Activated T-helper 2 cell treated with anti-CD3 and anti-CD28 coated beads, Interferon-gamma antibody, Interleukin-2, Interleukin-4, amounts not matched to agents 10 μg/mL and 5 μg/mL and 100 μg/mL, durations not matched to agents 14 hours and 24 hours and 36 hours (primary cell): ENCODE measurements at places on chromosomes 2 and 18.
A peak's percentile ranks its signal among the peaks of the same experiment; 100 is the strongest.

DNA sequence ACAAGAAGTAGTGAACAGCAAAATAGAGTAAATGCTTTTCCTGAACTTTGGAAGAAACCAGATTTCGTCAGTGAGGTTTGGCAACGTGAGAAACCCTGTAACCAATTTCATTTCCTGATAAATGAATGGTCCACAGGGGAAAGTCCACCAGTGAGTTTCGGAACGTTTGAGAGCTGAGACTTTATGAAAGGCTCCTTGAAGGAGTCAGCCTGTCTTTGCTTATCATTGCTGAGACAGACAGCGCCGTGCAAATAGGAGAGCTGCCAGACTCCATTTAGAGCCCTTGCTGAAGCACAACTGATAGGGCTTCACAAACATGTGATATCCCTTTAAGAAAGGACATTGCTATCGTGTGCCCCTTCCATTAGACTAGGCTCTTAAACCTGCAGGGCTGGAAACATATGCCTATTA, 121.8 kb upstream of the SMAD7 start:
- no peak for DNase-seq

DNA sequence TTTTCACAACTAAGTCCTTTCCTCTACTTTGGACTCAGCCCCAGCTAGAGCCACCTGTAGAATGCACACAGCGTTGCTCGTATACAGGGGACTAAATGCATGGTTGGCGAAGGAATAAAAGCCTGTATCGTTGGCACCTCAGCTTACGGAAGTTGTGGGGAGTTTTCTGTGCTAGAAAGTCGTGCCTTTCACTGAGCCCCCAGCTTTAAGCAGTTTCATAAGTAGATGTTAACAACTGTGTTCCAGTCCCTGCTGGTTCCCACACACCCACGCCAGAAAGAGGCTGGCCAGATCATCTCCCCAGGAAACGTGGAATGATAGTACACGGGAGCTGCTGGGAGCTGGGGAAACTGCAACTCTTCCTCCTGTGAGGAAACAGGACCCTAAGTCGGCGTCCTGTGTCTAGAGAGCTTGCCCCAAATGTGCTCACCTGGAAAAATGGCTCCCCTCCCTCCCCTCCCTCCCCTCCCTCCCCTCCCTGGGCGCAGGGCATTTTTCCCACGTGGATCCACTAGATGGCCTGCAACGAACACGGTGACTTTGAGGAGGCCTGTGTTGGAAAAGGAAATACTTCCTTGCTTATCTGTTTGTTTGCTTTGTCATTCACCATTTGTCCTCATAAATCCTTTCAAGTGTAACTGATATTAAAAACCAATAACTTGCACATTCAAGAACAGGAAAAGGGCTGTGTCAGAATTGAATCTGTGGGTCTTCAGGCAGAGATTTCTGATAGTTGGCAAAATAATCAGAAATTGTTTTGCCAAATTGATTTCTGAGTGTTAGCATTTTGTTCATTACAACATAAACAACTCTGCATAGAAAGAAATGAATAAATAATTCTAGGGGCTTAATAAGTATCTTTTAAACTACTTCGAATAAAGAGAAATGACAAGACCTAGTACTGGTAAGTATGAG, 43.9 kb upstream of the RFX8 start:
- DNase-seq, result no peak

DNA sequence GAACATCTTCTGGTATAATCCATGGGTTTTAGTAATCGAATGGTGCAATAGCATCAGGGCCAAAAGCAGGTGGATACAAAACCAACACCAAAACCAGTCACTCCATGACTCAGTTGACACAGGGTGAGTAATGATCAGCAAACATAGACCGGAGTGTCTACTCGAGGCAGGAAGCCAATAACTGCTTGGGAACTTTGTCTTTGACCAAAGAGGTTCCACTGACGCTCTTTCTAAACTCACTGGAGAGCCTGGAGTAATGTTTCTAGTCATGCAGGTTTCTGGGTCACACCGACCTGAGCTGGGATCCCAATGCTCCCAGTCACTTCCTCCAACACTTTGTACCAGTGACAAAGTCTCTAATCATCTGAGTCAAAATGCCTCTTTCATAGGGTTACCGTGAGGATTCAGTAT, 30.9 kb downstream of the MREG start:
- DNase-seq, result no peak

- no peak for DNase-seq
Observed at GRCh38 chr2:122070241-122070731, 314.8 kb downstream of the TSN start.

DNA sequence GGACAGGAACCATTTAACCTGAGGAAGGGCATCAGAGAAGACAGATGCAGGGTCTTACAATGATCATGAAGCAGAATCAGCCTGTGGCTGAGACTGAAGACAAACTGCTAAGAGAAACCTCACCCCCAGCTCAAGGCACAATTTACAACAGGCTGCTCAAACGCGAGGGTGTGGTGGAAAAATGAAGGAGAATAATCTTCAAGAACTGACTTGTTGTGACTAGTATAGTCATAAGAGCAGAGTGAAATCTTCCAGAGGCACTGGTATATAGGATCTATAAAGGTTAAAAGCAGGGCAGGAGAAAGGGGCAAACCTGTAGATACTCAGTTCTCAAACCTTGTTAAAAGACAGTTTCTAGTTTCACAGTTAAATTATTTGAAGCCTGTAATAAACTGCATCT, 1155.8 kb upstream of the TMEFF2 start:
- no peak for DNase-seq

GRCh38 chr2:14756981-14757657, 124.6 kb downstream of the LRATD1 start:
- no peak for DNase-seq

DNA sequence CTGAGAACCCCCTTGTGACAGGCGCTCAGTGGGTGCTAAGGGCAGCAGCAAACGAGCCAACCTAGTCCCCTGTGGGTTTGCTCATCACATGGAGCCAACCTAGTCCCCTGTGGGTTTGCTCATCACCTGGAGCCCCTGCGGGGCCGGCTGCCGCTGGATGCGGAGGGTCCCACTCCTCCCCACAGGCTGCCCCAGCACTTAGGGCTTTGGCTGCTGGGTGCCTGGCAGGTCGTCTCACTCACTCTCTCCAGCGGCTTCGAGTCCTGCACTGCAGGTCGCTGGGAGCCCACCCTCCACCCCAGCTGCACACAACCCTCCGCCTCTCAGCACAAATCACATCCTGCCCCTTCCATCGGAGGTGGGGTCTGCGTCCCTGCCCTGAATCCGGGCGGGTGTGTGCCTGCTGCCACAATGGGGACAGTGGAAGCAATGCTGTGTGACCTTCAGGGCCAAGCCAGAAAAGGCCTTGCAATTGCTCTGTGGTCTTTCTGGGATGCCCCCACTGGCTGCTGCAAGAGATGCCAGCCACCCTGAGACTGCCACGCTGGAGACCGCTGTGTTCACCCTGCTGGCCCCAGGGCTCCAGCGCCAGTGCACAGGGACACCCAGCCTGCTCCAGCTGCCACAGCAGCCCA, 248.1 kb upstream of the SALL3 start:
- no peak for DNase-seq

- no peak for DNase-seq
Observed at GRCh38 chr2:178807227-178808008, at the start of gene TTN. Gene TTN, minus strand, starts transcription at chr2:178807423. Its CDS starts 2,781 bp downstream, at chr2:178804642.

GRCh38 chr2:31694444-31694843, 113.7 kb upstream of the SRD5A2 start:
- DNase-seq, result no peak

DNA sequence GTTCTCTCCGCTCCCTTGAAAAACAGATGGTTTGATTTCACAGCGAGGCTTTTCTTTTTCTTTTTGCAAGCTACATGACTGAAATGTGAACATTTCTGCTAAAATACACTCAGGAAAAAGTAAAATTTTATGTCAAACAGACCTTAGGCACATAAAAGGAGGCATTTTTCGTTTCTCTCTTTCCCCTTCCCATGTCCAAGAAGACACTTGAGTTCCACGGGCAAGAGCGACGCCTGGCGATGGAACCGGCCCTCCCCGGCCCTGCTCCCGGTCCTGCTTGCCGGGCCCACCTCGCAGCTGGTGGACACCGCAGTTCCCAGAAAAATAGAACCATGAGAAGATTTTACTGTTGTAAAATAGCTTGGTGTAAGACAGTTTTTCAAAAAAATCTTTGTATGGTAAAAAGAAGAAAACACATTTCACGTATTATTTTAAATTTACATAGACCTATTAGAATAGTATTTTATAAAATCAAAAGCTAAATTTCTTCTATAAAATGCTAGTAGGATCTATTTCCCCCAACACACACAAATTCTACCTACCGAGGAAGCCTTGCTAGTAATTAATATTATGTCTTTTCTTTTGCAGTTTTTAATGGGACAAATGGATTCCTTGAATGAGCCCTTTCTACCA, 2.3 kb upstream of the ALKAL2 start:
- peak; percentile 28 for DNase-seq

DNA sequence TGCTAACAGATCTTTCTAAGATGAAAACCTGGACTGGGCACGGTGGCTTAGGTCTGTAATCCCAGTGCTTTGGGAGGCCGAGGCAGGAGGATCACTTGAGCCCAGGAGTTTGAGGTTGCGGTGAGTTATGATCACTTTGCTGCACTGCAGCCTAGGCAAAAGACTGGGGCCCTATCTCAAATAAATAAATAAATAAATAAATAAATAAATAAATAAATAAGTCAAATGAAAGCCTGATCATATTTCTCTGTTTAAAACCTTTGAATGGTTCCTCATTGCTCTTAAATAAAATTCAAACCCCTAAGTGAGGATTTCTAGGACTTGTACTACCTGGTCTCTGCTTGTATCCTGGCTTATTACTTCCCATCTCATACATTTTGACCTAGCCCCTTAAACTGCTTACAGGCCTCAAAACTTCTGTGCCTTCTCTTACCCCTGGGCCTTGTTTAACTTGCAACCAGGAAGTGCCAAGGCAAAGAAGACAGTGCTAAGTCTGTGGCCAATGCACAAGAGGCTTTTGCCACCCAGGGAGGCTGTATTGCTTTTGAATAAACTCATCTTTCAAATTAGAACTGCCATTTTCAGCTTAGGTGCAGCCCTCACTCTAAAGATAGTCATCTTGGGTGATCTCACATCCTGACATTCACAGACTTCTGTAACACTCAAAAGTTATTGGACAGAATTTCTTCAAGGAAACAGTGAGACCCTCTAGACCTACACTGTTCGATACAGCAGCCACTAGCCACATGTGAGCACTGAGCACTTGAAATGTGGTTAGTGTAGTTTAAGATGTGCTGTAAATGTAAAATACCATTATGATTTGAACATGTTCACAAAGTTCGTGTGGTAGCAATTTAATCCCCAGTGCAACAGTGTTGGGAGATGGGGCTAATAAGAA, 73.7 kb downstream of the POLE4 start:
- DNase-seq, result no peak

DNA sequence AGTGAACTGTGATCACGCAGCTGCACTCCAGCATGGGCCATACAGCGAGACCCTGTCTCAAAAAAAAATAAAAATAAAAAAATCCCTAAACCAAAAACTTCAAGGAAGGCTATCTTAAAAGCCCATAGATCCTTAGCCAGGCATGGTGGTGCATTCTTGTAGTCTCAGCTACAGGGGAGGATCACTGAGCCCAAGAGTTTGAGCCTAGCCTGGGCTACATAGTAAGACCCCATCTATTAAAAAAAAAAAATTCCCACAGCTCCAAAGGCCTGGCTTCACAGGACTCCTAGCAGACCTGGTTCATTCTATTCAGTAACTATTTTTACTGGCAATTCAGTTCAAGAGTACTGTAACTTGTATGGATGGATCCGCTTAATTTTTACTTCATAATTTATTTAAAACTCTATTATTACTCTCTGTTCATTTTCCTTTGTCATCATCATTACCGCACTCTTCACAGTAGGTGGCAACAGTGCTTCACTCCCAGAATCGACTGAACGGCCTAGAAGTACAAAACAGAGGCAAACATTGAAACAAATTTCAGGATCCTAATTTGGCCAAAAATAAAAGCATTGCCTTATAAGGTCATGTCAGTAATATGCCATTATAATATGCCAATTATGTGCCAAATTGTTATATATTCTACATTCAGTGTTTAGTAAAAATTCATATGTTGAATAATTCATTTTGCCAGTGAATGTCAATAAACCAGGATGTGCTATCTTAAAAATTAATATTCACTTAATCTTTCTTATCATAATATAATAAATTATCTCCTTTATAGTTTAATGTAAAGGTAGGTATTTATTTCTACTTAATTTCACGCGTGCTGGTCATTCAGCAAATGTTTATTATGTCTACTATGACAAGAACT, 14.3 kb upstream of the STAM2 start:
- DNase-seq, result no peak

DNA sequence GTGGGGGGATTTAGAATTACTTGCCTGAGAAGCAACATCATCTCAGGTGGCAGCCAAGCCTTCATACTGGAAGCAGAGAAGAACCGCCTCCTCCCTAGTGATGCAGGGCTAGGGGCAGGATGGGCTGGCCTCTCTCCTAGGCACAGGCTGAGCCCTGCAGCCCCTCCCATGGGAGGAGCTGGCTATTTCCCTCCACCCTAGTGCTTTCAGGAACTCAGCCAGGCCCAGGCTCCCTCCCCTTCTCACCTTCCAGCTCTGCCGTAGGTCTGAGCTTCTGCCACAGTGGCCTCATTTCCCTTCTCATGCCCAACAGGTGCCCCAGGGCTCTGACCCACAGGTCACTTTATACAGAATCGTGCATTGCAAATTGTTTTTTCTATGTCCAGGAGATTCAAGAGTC, 31.0 kb downstream of the CENPA start:
- DNase-seq, result no peak

DNA sequence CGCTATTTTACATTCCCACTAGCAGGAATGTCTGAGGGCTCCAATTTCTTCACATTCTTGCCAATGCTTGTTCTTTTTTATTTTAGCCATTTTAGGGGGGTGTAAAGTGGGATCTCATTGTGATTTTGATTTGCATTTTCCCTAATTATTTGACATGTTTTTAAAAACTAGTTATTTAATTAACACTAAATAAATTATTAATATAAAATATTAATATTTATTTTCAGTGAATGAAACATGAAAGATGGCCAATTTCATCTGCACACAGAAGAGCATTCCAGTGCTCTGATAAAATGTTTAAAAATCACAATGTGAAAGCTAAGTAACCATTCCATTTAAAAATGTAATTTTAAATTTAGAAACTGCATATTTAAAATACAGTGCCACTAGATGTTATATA, 322.2 kb upstream of the ZNF521 start:
- no peak for DNase-seq

- no peak for DNase-seq
Observed at GRCh38 chr18:3604498-3605408, 154.8 kb downstream of the TGIF1 start.
